HCT116 (cell line): ENCODE measurements at places on chromosomes 7 and 10.
A peak's percentile ranks its signal among the peaks of the same experiment; 100 is the strongest.

- no peak overlapping the region for H3K4me3 ChIP-seq
- no peaks in the 10 kb centered on the region for H3K36me3 ChIP-seq
- no peaks in the 10 kb centered on the region for H3K27me3 ChIP-seq
Observed at GRCh38 chr10:58888957-58889356, 287.5 kb upstream of the PHYHIPL start.

DNA sequence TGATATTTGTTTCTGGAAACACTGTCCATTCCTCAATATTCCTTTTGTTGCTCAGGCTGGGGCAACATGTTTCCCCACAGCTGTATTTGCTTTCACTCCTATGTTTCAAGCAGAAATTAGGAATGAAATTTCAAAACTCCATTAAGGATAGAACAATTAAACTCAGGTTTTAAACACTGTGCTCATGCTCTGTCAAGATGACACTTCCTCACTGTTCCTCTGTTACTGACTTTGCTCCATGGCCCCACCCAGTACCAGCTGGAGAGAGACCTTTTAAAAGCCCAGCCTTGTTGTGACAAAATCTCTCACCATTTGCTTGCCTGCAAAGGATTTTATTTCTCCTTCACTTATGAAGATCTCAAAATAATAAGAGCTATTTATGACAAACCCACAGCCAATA, 197.4 kb downstream of the ELMO1 start:
- H3K27ac ChIP-seq = no peak overlapping the region
- no peaks in the 10 kb centered on the region for H3K4me1 ChIP-seq
- DNase-seq = no peak

GRCh38 chr10:48651839-48652238, 32.8 kb upstream of the WDFY4 start:
- H3K4me1 ChIP-seq = peaks cover 17% of the 10 kb centered on the region
- no peak overlapping the region for H3K27ac ChIP-seq
- no peak for DNase-seq
- no peak overlapping the region for H3K4me3 ChIP-seq
- H3K36me3 ChIP-seq = no peaks in the 10 kb centered on the region
- H3K27me3 ChIP-seq = no peaks in the 10 kb centered on the region

DNA sequence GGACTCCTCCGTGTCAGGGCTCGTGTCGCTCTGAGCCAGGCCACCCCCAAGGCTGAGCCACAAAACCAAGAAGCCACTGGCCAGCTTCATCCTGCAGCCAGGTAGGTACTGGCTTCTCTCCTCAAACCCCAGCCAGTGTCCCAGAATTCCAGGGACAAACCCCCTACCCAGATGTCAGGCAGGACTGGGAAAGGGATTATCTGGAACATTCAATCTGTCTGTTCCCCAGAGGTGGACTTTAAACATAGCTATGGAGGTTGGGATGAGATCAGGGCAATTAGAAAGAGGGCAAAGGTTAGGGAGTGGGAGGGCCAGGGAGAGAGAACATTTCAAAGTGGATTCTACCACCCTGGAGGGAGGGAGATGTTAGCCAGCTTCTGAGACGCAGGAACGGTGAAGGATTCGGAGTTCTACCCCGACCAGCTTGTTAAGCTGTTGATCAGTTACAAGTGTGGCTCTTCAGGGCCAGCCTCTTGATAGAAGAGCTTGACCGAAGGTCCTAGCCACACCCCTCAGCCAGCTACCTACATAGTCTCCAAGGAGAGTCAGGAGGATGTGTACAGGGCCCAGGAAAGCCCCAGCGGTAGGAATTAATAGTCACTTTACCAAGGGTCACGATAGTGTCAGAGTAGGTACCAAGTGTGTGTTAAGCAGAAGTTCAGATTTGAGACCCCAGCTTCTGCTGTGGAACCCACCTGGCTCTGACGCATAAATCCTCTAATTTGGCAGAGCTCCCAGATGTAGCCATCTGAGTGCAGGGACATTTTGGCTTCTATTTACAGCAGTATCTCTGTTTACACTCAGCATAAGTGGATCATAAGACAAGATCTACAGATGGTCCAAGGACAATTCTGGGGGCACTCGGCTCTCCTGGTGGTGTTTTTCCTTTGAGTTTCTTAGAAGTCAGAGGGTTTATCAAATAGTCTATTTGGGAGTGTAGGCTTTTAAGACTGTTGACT, at the start of gene PLA2G12B:
Gene PLA2G12B (minus strand): TSS at position 211 of the 959 bp plus-strand sequence. CDS start 121 bp downstream, at position 90.
- DNase-seq = no peak
- H3K4me1 ChIP-seq = no peaks in the 10 kb centered on the region
- no peaks in the 10 kb centered on the region; the same call in 1 of the 2 replicates for H3K27me3 ChIP-seq
- no peaks in the 10 kb centered on the region for H3K36me3 ChIP-seq
- H3K4me3 ChIP-seq = no peak within 1 kb of the TSS
- no peak within 1 kb of the TSS for H3K27ac ChIP-seq

GRCh38 chr10:11680496-11680895, 61.7 kb upstream of the ECHDC3 start:
- no peak overlapping the region for H3K27ac ChIP-seq

- no peak for DNase-seq
- H3K27me3 ChIP-seq = no peaks in the 10 kb centered on the region
- H3K27ac ChIP-seq = no peak overlapping the region
Observed at GRCh38 chr10:33533612-33534011, 199.1 kb upstream of the NRP1 start.

- no peak overlapping the region for H3K4me3 ChIP-seq
- no peak overlapping the region for H3K27ac ChIP-seq
- no peaks in the 10 kb centered on the region for H3K27me3 ChIP-seq
- no peak for DNase-seq
- no peaks in the 10 kb centered on the region for H3K4me1 ChIP-seq
- no peaks in the 10 kb centered on the region for H3K36me3 ChIP-seq
Observed at GRCh38 chr7:138649506-138649905, 51.7 kb downstream of the SVOPL start.

- H3K27me3 ChIP-seq = no peaks in the 10 kb centered on the region
- H3K4me1 ChIP-seq = no peaks in the 10 kb centered on the region
- H3K4me3 ChIP-seq = no peak overlapping the region
- H3K27ac ChIP-seq = no peak overlapping the region
- no peak for DNase-seq
- no peaks in the 10 kb centered on the region for H3K36me3 ChIP-seq
Observed at GRCh38 chr7:115889669-115889984, 140.9 kb downstream of the TFEC start.

GRCh38 chr10:126904818-126905701, at the start of gene DOCK1:
DOCK1 (plus strand) TSS chr10:126905428; CDS start chr10:126905518, 90 bp downstream.
- peaks cover 44% of the 10 kb centered on the region for H3K4me1 ChIP-seq
- peak within 1 kb of the TSS; percentile 80 for H3K27ac ChIP-seq
- no peaks in the 10 kb centered on the region for H3K36me3 ChIP-seq
- H3K27me3 ChIP-seq = no peaks in the 10 kb centered on the region

DNA sequence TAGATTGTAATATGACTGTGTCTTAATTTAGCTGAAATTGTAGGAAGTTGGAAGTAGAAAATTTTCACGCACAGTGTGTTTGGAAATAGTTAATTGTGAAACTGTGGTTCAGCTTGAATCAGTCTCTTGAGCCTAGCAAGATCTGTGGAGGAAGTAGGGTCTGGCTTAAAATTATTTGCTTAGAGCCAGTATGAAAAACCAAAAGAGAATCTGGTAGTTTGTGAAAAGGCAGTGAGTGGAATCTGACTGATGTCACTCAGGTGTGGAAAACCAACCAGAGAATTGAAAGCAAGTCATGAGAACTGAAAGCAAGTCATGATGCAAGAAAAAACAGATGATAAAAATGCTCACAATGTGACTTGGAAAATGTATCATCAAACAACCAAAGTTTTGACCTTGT, 11.5 kb downstream of the LIPJ start:
- no peaks in the 10 kb centered on the region for H3K27me3 ChIP-seq
- H3K4me3 ChIP-seq = no peak overlapping the region
- no peaks in the 10 kb centered on the region; the same call in 1 of the 2 replicates for H3K4me1 ChIP-seq
- no peak for DNase-seq
- H3K36me3 ChIP-seq = no peaks in the 10 kb centered on the region

GRCh38 chr10:48697821-48698764, 13.4 kb downstream of the WDFY4 start:
- H3K27me3 ChIP-seq = peaks cover 31% of the 10 kb centered on the region
- H3K36me3 ChIP-seq = no peaks in the 10 kb centered on the region
- no peak overlapping the region for H3K4me3 ChIP-seq
- no peak overlapping the region for H3K27ac ChIP-seq

DNA sequence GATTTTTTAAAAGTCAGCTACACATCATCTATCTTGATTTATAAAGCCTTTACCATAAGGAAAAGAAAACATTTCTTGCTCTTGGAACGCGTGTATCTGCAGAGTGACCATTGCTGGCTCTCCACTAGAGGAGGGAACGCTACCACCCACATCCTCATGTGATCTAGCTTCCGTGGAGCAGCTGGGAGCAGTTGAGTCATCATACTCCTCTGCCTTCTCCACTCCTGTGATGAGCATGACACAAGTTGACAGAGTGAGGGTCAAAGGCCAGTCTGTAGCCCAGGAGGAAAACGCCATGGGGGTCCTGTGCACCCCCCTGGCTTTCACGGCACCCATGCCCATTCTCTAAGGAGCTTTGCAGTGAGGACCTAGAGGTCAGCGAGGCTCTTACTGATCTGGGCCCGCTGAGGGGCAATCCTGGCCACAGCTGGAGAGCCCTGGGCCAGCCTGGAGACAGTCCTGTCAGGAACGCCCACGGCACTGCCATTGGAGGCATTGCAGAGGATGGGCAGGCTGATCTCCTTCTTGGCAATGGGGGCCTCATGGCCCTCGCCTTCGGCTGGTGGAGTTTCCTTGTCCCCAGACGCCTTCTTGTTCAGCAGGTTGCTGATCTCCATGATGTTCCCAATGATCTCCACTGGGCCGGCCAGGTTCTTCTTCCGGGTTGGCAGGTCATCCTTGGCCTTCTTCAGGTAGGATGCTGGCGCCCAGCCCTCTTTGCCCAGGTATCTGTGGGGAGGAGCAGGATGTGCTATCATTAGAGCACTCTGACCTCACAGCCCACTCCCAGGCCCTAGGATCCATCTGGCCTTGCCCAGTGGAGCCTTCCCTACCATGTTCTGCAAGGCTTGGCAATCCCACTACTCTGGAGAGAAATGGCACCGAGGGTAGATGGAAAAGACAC, 119.2 kb downstream of the NEURL1 start:
- DNase-seq = no peak
- no peak overlapping the region for H3K27ac ChIP-seq
- no peaks in the 10 kb centered on the region for H3K27me3 ChIP-seq
- no peaks in the 10 kb centered on the region for H3K36me3 ChIP-seq
- no peaks in the 10 kb centered on the region for H3K4me1 ChIP-seq
- no peak overlapping the region for H3K4me3 ChIP-seq

- H3K27ac ChIP-seq = no peak overlapping the region
- no peak for DNase-seq
- no peak overlapping the region for H3K4me3 ChIP-seq
- H3K27me3 ChIP-seq = no peaks in the 10 kb centered on the region
- no peaks in the 10 kb centered on the region for H3K4me1 ChIP-seq
Observed at GRCh38 chr7:82506208-82506607, 62.6 kb upstream of the CACNA2D1 start.

DNA sequence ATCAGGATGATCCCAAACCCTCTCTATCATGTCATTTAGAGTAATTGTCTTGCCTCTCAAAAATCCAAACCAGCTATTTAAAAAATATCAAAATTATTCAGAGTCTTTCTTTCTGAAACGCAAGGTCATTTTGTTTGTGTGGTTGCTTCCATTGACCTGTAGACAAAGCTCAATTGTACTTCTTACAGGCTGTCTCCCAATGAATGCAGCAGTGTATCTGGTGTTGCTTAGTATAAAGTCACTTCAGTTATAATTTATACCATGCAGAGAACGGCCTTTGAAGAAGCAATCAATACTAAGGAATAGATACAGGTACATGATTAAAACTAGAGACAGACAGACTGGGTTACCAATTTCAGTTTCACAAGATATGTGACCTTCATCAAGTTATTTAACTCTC, 80.9 kb downstream of the DOCK4 start:
- no peak overlapping the region for H3K4me3 ChIP-seq
- H3K4me1 ChIP-seq = no peaks in the 10 kb centered on the region
- no peaks in the 10 kb centered on the region for H3K27me3 ChIP-seq
- H3K27ac ChIP-seq = no peak overlapping the region

DNA sequence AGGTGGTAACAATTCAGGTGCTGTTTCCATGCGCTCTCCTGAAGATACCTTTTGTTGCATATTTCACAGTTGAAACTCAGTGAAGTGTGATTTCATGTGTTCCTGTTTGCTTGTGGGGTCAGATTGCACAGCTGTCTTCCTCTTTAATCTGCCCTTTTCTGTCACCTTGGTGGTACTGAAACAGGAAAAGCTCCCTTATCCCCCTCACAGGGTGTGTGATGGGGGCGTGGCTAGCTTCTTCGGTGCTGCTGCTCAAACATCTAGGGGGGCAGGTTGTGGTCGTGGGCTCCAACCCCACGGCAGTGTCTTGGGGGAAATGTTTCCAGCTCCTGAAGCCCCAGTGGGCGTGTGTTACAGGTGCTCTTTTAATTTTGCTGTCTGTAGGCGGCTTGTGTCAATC, 107.4 kb upstream of the KLF14 start:
- no peak for DNase-seq
- no peak overlapping the region for H3K4me3 ChIP-seq
- peak overlapping the region; percentile 94 for H3K27ac ChIP-seq
- H3K4me1 ChIP-seq = peaks cover 95% of the 10 kb centered on the region
- no peaks in the 10 kb centered on the region; the same call in 1 of the 2 replicates for H3K36me3 ChIP-seq

DNA sequence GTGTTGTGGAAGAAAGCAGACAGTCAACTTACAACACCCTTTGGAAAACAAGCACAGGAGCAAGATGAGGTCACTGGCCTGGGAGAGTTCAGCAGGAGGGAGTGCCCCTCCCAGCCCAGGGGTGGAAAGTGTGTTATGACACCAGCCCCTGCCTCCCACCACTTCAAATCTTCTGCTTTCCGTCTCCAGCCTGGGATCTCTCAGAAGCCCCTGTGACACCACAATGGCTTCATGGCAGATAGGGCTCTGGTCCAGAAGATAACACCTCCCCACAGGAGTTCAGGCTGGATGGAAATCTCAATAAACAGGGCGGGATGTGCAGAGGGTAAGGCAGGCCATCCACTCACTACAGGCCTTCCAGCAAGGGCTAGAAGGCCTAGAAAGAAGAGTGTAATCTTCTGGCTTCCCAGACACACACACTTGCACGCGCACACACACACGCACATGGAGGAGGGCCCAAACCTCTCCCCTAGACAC, 48.7 kb upstream of the ZMIZ1 start:
- no peaks in the 10 kb centered on the region for H3K27me3 ChIP-seq
- no peaks in the 10 kb centered on the region for H3K36me3 ChIP-seq
- H3K27ac ChIP-seq = no peak overlapping the region
- H3K4me1 ChIP-seq = no peaks in the 10 kb centered on the region

- no peaks in the 10 kb centered on the region for H3K36me3 ChIP-seq
- no peak overlapping the region for H3K27ac ChIP-seq
- no peak for DNase-seq
- H3K4me3 ChIP-seq = no peak overlapping the region
- H3K4me1 ChIP-seq = peaks cover 6% of the 10 kb centered on the region; the same call in 1 of the 2 replicates
Observed at GRCh38 chr10:103510791-103511752, 17.6 kb downstream of the NEURL1 start.

- H3K4me3 ChIP-seq = no peak overlapping the region
- no peak overlapping the region for H3K27ac ChIP-seq
- no peaks in the 10 kb centered on the region for H3K27me3 ChIP-seq
- no peak for DNase-seq
- no peaks in the 10 kb centered on the region for H3K4me1 ChIP-seq
- H3K36me3 ChIP-seq = no peaks in the 10 kb centered on the region
Observed at GRCh38 chr10:18577823-18578685, 73.3 kb downstream of the NSUN6 start.
